ENCODE measurements at places on chromosomes 7 and 10.

DNA sequence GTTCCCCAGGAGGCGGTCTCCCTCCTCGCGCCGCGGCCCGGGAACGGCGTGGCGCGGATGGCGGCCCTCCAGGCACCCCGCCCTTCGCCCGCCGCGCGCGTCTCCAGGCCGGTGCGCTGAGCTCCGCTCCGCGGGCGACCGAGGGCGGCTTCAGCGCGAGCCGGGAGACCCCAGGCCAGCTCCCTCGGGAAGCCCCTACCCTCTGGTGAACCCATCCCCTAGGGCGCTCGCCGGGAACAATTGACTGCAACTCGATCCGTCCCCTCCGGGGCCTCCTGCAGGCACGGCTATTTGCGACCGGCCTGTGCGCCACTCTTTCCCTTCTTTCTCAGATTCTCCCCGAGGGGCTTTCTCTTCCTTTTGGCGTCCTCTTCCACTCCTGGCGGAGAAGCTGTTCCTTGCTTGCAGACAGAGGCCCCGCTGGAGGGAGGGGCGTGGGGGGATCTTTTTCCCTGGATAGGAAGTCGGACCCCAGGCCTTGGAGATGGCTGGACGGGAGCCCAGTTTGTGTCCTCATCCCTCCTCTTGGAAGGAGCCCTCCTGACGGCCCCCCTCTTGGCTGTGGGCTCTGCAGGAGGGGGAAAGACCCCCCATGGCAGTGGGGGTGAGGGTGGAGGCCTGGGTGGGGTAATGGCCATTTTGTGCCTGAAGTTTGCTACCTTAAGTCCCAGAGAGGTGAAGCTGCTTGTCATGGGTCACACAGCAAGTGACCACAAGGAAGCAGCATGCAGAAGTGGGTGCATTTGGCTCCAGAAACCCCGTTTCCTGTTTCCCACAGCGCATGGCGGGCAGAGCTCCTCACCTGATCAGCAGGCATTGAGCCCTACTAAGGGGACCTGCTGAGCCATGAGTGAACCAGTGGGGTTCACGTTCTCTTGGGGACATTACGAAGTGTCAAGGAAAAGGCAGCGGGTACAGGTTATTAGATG is 171.2 kb upstream of the TNRC18 start:
- no peak for DNase-seq

GRCh38 chr7:7786595-7786994 is 68.2 kb upstream of the RPA3 start:
- no peak for DNase-seq

GRCh38 chr10:131786756-131787605 is 113.8 kb upstream of the PPP2R2D start:
- DNase-seq: no peak

GRCh38 chr7:43302211-43302711 is 189.8 kb downstream of the HECW1 start:
- DNase-seq: no peak

DNA sequence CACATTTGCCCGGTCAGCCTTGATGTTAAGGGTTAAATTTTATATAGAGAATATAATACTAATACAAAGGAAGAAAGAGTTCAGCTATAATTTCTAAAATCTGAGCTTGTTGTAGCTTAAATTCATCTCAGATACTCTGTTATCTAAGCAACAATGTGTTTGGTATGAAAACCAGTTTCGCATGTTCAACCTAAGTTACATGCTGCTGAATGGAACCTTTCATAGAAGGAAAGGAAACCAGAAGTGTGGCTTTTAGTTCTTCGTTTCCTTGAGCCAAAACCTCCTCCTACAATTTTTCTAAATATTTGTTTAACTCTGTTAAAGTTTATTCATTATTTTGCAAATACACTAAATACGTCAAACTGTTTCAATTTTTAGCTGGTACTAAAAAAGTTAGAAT is 18.5 kb downstream of the AGR2 start:
- DNase-seq: no peak

DNA sequence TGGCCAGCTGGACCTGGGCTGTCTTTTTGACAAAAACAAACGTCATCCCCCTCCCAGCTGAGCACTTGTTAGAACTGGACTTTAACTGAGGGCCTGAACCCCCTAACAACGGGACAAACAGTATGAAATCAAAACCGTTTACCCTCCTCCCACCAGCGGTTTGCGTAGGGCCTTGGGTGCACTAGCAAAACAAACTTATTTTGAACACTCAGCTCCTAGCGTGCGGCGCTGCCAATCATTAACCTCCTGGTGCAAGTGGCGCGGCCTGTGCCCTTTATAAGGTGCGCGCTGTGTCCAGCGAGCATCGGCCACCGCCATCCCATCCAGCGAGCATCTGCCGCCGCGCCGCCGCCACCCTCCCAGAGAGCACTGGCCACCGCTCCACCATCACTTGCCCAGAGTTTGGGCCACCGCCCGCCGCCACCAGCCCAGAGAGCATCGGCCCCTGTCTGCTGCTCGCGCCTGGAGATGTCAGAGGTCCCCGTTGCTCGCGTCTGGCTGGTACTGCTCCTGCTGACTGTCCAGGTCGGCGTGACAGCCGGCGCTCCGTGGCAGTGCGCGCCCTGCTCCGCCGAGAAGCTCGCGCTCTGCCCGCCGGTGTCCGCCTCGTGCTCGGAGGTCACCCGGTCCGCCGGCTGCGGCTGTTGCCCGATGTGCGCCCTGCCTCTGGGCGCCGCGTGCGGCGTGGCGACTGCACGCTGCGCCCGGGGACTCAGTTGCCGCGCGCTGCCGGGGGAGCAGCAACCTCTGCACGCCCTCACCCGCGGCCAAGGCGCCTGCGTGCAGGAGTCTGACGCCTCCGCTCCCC is at the start of gene IGFBP1:
IGFBP1 (plus strand) TSS at position 304 of the 808 bp plus-strand sequence; CDS start at position 469, 165 bp downstream.
- no peak for DNase-seq

GRCh38 chr7:105656922-105657521 is 75.7 kb upstream of the EFCAB10 start:
- no peak for DNase-seq

DNA sequence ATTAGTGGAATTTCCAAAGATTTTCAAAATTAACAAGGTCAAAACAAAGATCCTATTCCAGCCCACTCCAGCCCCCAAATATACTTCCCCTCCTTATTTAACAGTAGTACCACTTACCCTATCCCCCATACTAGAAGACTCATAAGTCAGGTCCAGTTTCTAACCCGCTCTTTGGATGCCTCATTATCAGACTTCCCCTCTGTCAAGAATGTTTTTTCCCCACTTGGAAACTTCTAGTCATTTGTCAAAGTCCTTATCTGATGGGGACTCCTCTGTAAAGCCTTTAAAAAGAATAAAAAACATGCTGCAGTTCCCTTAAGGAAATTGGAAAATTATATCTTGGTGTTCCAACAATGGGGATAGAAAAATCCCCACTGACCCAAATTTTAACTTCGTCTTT is 70.1 kb downstream of the IMMP2L start:
- DNase-seq: no peak

DNA sequence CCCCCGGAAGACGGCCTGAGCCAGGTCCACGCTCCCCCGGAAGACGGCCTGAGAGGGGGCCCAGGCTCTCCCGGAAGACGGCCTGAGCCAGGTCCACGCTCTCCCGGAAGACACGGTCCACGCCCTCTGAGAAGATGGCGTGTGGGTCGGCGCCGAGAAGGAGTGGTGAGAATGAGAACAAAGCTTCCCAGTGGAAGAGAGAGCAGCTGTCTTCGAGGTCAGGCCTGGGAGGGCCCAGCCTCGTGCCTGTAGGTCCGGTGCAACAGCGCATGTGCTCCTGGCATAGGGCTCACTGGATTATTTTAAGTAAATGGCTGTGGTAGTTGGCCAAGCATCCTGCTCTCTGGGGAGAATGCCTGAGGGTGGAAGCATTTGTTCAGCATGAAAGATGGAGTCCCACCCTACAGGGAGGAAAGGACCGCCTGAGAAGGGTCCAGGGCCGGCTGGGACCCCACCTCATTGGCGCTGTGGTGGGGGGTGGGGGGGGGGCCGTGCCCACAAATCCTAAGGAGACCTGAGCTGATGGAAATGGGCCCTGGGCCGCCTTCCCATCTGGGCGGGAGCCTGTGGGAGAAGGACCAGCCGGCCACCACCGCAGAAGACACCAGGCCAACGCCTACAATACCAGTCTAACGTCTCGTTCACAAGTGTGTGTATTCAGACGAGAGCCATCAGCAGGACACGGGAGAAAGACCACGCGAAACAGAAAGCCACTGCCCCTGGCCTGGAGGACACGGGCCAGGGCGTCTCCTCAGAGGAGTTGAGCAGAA is 210.0 kb downstream of the WDR37 start:
- no peak for DNase-seq

GRCh38 chr7:26397796-26398426 is 106.2 kb downstream of the SNX10 start:
- DNase-seq: peak; percentile 9

DNA sequence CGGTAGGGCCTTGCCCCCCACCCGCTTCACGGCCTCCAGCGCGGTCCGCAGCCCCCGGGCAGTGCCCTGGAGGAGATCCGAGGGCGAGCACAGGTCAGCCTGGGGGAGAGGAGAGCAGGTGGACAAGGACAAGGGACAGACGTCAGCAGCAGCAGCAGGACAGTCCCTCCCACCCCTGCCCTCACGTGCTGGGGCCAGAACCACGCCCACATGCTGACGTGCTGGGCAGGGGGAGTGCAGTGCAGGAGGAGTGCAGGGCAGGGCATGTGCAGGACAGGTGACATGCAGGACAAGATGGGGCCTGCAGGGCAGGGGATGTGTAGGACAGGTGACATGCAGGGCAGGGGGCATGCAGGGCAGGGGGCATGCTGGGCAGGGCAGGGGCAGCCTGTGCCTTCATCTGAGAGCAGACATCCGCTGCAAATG is 1.5 kb upstream of the SAP25 start:
- no peak for DNase-seq

GRCh38 chr7:55113760-55114540 is 95.1 kb downstream of the EGFR start:
- no peak for DNase-seq

- no peak for DNase-seq
Measured at GRCh38 chr10:62919776-62920175, 103.6 kb upstream of the EGR2 start.

DNA sequence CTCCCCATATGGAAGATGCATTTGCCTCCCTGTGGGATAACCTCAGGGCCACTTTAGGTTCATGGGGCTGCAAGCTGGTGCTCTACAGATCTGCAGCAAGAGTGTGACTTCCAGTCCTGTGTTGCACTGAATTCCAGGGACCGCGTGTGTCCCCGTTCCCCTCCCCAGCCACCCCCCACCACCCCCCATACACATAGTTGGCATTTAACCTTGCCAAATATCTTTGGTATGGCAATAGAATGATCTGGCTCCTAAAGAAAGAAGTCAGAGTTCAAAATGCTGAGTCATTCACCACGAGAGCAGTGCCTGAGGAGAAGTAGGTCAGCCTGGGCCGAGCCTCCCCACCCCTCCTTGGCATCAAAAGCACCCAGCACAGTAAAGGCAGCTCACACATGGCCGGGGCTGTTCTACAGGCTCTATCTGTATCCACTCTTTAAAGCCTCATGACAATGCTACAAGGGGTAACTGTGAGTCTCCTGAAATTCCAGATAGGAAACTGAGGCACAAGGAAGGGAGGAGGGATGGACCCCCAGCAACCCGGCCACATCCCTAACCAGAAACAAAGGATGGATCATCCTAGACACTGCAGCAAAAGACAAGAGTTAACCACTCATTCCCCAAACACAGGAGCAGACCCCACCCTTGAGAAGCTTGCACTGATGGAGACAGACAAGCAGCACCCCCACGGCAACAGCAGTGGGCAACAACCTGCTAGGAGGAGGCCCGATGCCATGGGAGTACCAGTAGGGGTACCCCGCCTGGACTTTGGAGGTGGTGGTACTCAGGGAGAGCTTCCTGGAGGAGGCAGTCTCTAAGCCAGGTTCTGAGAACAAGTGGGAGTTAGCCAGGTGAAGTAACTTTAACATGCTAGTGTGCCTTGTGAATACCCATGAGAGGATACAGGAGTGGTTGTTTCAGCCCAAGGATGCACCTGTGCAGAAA is 70.3 kb upstream of the NANOS1 start:
- no peak for DNase-seq

DNA sequence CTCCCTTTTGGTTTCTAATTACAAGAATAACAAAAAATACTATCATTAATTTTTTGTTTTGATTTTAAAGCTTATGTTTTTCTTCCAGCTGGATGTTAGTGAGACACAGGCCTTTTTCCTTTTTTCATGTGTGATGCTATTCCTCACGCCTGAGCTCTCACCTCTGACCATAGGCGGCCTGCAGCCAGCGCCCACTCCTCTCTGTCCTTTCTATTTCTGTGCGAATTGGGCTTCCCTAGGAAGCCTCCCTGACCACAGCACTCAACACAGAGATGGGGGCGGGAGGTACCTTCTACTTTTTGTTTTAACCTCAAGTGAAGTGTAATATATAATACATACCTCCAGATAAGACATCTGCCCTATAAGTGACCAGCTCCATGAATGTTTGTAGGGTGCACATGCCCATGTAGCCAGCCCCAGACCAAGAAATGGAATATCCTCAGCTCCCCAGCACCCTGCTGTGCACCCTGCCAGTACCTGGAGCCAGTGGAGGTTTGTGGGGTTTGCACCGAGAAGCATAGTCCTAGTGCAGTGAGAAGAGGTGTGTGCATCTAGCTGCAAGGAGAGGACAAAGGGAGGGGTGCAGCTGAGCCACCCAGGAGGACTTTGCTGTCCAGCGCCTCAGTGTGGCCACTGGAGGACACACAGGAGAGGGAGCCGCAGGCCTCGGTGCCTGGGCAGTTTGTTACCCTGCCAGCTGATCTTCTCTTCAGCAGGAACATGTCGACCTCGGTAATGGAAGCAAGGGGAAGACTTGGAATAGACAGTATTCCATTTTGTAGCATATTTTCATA is 38.5 kb downstream of the BNIP3 start:
- no peak for DNase-seq

GRCh38 chr7:36064676-36065075 is 88.4 kb upstream of the EEPD1 start:
- DNase-seq: no peak

GRCh38 chr7:78121888-78122287 is 323.3 kb downstream of the PHTF2 start:
- DNase-seq: no peak

- DNase-seq: no peak
Measured at GRCh38 chr10:127091354-127091753, 105.0 kb downstream of the INSYN2A start.

- DNase-seq: no peak
Measured at GRCh38 chr10:63042256-63042655, 90.9 kb upstream of the NRBF2 start.

- no peak for DNase-seq
Measured at GRCh38 chr7:10798044-10798443, 175.6 kb upstream of the PHF14 start.

GRCh38 chr10:102230264-102230860 is 4.3 kb downstream of the ELOVL3 start:
- no peak for DNase-seq

DNA sequence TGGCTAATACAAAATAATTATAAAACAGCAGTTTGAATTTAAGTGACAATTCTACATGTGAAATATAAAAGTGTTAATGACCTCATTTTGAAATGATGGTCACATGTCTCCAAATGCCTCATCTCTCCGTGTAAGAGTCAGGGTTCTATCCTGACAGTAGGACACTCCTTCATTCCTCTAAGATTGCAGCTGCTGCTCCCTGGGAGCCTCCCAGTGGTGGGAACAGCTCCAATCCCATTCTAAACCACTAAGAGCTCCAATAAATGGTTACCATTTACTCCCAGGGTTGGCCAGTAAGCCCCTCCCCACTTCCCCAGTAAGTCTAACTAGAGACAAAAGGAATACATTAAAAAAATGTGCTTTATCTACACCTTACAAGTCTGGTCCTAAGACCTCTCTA is 344.6 kb upstream of the AOAH start:
- DNase-seq: no peak
